ENCODE measurements at places on chromosomes 6 and 20.

DNA sequence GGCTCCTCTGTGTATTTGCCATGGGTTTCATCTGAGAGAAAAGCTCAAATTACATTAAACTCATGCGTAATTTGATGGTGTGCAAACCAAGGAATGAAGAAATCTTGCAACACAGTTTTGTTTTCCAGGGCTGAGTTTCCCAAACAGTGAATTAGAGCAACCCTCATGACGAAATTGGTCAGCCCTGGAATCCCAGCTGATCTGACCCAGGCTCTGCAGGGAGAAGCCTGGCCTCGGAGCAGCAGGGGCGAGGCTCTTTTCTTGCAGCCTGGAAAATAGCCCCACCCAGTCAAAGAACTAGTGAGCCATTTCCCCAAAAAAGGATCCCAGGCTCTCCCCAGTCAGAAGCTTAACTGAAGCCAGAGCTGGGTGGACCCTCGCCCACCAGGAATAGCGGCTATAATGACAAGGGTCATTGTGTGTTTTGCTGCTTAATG lies 107.3 kb upstream of the SNX9 start:
- no peak for DNase-seq

GRCh38 chr6:159193923-159194322 lies 24.7 kb downstream of the FNDC1 start:
- no peak for DNase-seq

- peak; percentile 78 for DNase-seq
These were observed 12.9 kb upstream of the ZNF343 start for GRCh38 chr20:2521369-2522305.

GRCh38 chr6:37985355-37985754 lies 165.8 kb downstream of the ZFAND3 start:
- no peak for DNase-seq

- no peak for DNase-seq
These were observed 14.9 kb downstream of the NEDD9 start for GRCh38 chr6:11217360-11218101.

GRCh38 chr6:24504287-24504648 lies 9.5 kb downstream of the ALDH5A1 start:
- DNase-seq = no peak

GRCh38 chr6:130027948-130028347 lies 9.6 kb downstream of the L3MBTL3 start:
- DNase-seq = no peak

DNA sequence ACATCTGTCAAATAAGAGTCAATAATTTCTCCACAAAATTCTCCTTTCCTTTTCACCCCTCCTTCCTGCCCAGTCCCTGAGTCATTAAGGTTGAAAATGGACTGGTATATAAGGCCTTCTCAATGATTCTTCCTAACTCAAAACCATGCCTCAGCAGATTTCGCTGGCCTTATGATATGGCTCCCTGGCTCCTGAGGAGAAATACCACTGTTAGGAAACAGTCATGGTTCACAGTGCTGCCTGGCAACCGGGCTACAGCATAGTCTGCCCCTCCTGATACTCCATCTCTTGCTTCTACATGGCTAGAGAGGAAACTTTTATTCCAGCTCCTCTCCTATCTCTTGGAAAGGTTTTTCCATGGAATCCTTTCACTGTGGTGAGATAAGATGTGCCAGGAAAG lies 4.7 kb downstream of the UBE2J1 start:
- DNase-seq = no peak

GRCh38 chr6:114785235-114786127 lies 442.7 kb upstream of the HS3ST5 start:
- DNase-seq = no peak

- no peak for DNase-seq
These were observed 414 bp downstream of the SIM1 start for GRCh38 chr6:100464162-100464851.

DNA sequence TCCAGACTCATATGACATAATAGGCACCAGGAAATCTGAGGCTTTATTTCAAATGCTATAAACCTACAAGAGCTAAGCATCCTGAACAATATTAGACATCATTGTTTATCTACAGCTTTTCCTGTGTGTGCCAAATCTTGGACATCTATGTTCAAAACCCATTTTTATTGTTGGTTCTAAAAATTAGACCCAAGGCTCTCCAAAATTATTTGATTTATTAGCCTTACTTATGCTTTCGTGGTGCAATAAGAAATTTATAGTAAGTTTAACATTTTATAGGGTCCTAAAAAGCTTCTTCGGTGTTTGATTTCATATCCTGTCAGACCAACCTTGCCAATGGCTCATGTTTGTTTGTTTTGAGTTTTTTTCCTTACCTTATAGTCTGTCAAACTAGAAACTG lies 1014.5 kb upstream of the MANEA start:
- DNase-seq = no peak

DNA sequence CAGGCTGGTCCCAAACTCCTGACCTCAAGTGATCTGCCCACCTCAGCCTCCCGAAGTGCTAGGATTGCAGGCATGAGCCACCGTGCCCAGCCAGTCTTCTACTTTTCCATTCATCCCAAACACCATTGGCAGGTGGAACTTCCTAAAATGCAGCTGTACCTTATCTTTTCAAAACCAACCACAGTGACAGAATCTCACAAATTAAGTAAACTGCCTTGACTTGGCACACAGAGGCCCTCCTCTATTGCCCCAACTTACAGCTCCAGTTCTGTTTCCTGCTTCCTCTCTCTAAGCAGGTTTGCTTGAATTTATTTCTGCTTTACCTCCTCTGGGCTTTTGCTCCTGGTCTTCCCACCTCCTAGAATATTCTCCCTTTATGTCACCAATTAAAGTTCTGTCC lies 7.6 kb downstream of the MYB start:
- DNase-seq = no peak

GRCh38 chr6:15429141-15430110 lies 183.6 kb downstream of the JARID2 start:
- no peak for DNase-seq

GRCh38 chr6:106517706-106518105 lies 111.6 kb downstream of the RTN4IP1 start:
- no peak for DNase-seq

DNA sequence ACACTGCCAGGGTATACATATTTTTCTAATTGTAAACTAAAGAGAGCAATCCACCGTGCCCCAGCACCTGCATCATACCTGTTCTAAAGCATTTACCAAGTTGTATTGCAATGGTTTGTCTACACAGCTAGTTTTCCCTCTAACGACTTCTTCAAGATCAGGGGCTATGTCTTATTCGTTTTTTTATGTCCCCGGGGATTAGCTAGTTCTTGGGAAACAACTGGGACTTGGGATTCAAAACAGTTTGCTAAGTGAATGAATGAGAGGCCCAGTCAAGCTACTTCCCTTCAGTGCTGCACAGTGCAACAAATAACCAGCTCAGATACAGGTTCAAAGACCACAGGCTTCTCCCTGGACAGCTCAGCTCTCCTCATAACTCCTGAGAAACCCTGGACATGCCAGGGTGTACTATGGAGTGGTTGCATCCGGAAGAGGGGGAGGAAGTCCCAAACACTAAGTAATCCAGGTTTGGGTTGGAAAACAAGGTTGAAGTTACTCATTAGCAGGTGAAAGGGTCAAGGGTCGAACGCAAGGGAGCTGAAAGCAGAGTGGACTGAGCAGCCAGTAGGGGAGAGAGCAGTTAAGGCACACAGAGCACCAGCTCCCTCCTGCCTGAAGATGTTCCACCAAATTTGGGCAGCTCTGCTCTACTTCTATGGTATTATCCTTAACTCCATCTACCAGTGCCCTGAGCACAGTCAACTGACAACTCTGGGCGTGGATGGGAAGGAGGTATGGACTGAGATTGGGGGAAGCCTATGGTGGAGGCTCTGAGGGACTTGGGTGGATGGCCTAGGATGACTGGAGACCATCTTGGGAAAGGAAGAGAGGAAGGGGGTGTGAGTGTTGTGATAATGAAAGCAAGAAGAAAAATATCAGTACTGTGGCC lies at the start of gene APOM:
Gene APOM (plus strand): TSS at position 546 of the 889 bp plus-strand sequence. CDS start 73 bp downstream, at position 619.
- DNase-seq = no peak

DNA sequence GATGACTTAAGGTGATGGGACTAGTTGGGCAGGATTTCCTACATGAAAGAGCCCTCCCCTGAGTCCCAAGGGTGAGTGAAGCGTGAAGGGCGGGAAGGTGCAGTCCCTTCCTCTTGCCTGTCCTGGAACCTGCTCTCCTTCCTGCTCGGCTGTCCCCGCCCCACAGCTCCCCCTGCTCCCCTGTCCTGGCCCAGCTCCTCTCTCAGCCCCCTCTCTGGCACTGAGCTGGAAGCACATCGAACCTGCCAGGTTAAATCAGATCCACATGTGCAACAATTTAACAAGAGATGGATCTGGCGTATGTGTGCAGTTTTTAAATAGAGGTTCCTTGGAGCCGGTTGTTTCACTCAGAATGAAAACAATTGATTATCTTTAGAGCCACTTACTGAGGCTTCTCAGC lies 95.0 kb downstream of the LRFN2 start:
- DNase-seq = no peak

- DNase-seq = no peak
These were observed 297.8 kb downstream of the ZFAND3 start for GRCh38 chr6:38117281-38117680.

DNA sequence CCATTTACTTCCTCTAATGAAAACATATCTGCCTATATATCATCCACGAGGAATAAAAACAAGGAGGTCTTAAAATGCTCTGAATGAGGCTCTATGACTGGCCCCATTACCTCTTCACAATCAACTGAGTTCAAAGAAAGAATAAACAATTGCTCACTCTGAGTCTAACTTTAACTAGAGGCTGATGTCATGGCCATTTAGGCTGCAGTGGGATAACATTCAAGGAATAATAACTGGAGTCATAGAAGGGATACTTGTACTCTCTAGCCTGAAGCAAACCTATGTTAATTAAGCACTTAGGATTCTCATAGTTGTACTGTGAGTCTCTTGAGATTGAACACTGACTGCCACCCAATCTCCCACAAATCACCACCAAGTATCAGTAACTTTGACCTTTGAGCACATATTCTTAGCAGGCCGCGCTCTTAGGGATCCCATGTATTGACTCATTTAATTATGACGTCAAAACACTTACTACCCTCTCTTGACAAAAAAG lies 70.2 kb downstream of the PERP start:
- DNase-seq = no peak

- DNase-seq = no peak
These were observed 493 bp downstream of the CD83 start for GRCh38 chr6:14118091-14118439.

- peak; percentile 75 for DNase-seq
These were observed 1.5 kb downstream of the MAFB start for GRCh38 chr20:40687384-40688128.

DNA sequence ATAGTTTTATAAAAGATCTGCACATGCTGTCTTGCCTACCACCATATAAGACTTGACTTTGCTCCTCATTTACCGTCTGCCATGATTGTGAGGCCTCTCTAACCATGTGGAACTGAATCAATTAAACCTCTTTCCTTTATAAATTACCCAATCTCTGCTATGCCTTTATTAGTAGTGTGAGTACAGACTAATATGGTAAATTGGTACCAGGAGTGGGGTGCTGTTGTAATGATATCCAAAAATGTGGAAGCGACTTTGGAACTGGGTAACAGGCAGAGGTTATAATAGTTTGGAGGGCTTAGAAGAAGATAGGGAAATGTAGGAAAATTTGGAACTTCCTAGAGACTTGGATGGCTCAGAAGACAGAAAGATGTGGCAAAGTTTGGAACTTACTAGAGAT lies 64.2 kb upstream of the TFAP2D start:
- no peak for DNase-seq

DNA sequence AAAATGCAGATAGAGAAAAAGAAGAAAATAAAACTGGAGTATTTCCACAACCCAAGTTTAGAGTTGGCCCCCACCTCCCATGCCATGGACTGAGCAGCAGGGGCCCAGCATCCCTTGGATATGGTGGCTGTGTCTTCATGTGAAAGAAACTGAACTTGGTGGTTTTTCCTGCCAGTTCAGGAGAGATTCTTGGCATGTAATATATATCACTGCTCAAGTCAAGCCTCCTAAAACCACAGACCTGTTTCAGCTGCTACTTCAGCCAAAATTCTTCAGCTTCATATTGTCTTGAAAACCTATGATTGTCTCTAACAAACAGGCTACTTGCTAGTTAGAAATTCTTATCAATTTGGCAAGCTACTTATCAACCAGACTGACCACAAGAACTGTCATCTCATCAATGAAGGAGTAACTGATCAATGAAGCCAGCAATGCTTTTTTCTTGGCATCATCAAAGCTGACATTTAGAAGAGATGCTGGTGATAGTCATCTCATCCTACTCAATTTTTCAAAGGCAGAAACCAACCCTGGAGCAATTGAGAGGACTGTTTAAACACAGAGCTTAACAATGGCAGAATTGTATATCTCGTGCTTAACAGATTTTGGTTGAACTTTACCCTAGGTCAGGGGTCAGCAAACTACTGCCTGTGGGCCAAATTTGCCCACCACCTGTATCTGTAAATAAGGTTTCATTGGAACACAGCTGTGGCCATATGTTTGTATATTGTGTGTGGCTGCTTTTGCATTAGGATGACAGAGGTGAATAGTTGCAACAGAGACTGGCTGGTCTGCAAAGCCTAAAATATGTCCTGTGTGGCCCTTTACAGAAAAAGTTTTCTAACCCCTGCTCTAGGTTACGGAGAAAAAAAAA lies 10.4 kb upstream of the NOL7 start:
- no peak for DNase-seq

GRCh38 chr6:23952245-23952644 lies 173.8 kb upstream of the NRSN1 start:
- no peak for DNase-seq

- DNase-seq = no peak
These were observed 89.2 kb downstream of the ARID1B start for GRCh38 chr6:156866220-156867015.

DNA sequence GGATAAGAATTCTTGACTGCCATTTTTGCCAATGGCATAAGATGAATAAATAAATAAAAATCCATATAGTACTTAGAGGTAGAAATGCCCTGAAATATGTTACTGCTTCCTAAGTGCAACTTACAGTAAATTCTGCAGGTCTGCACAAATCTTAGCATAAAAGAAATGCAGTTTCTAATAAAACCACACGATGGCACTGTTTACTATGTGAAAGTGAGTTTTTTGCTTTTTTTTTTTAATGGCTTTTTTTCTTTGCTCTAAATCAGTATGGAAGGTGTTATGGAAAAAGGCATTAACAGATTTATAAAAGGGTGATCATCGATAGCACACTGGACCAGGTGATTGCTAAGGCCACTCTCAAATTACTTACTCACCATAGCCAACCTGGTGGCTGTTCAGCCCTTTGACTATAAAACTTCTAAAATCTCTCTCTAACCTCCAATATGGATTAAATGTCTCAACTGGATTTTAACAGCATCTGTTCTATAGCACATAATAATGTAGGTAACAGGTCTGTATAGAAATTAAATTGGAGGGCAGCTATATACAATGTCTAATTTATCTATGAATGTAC lies 45.8 kb downstream of the AHI1 start:
- DNase-seq = no peak

DNA sequence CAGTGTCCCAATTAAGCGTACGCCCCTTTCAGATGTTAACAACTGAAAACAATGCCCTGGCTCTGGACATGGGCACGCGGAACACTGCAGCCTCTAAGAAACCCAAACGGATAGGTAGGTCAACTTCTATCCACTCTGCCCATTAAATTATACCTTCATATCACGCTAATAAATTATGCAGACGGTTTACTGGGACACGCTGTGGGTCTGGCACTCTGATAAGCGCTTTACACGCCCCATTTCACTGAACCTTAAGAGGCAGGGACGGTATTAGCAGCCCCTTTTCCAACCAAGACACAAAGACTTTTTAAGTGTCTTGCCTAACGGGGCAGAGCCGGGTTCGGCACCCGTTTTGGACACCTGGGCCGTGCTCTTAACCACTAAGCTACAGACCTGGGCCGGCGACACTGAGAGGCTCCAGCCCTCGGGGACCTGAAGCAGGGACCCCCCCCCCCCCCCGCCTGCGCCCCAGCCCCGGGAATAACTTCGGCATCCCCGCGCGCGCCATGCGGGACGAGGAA lies 744 bp downstream of the STAU1 start:
- no peak for DNase-seq

Data from H1 (cell line).